ENCODE measurements at places on chromosomes 5 and 9.

DNA sequence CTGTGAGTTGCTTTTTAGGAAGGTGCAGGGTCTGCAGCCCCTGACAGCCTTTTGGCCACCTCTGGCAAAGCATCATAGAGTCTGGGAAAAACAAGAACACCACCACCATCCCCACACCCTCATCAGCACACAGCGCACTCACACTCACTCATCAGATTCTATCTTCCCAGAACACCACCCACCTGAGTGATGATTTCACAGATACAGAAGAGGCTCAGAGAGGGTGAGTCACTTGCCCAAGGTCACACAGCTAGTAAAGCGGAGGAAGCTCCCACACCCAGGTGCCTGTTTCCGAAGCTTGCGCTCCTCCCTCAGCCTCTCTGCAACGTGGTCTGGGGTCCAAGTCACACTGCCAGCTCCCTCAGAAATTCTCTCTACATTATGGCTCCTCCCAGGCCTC, 41.8 kb upstream of the HRH2 start:
- DNase-seq: no peak

GRCh38 chr5:141369994-141370848, at the start of gene PCDHGB3:
PCDHGB3 (plus strand) TSS chr5:141370242; CDS start chr5:141370395, 153 bp downstream.
- DNase-seq: no peak

DNA sequence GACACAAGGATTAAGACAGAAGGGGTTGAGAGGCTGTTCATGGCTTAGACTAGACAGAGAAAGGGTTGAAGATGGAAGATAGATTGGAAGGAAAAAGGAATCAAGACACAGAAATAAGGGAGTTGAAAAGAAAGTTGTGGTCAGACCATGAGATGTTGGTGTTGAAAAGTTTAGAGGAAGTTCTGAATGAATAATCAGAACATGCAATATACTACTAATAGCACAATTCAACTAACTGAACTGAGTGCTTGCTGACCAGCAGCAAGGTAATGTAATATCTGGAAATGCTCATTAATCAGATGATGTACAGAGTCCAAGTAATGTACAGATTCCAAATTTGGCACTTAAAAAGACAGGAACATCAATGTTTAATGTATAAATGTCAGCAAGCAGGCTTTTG, 10.6 kb upstream of the NNT start:
- no peak for DNase-seq

- DNase-seq: no peak
These were observed 145.8 kb downstream of the PALM2AKAP2 start for GRCh38 chr9:109925799-109926198.

GRCh38 chr5:134583766-134584165, 48.9 kb downstream of the SAR1B start:
- no peak for DNase-seq
